ENCODE measurements at places on chromosomes 12 and 14. TPM values are rescaled to one million over a fixed set of nuclear protein-coding genes. Genes with fewer than 3 reads are reported as not detected.
A peak's percentile ranks its signal among the peaks of the same experiment; 100 is the strongest.

DNA sequence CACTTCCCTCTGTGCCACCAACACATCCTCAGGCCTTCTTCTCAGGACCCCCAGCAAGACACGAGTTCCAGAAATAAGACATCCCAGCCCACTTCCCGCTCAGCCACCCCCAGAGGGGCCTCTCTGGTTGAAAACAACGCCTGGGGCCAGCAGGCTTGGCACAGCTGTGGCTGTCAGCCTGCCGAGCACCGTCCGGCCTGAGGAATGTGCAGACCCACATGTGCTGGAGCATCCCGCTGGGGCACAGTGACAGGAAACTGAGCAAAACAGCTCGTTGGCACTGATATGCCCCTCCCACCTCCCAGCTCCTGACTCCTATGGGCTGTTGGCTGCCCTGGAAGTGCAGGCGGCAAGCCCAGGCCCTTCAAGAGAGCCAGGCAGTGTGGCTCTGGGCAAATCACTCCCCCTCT lies 1.4 kb downstream of the SYNE3 start:
- no peak for DNase-seq

The CPNE6 gene
- not detected for polyA plus RNA-seq

The UNC79 gene
- polyA plus RNA-seq: 0.78 TPM

GRCh38 chr12:58955849-58956248 lies 35.5 kb upstream of the LRIG3 start:
- DNase-seq: no peak

DNA sequence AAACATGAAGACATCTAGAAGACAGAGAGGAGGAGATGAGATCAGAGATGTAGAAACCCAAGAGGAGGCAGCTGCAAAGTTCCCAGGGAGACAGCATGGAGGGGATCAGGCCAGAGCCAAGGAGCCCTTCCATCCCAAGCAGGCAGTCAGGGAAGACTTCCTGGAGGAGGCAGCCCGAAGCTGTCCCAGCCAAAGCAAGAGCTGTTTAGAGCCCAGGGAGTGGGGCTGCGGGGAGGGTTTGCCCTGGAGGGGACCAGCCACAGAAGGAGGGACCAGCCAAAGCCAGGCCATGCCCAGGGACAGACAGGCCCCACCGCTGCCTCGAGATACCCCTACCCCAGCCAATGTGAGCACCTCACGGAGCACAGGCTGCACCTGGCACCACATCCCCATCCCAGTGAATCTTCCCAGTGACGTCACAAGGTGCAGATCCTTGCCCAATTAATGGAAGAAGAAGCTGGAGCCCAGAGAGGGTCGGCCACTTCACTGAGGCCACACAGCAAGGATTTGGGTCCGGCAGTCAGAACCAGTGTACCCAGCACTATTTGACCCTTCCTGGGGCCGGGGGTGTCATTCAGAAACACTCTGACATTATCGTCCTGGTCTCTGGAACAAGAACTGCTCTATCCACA lies 14.1 kb upstream of the DIO3 start:
- no peak for DNase-seq

- no peak for DNase-seq
Observed at GRCh38 chr12:86521870-86522269, 265.7 kb upstream of the MGAT4C start.

- DNase-seq: peak; percentile 62
Observed at GRCh38 chr14:41605550-41606281, 960 bp upstream of the LRFN5 start.
